HCEC 1CT (cell line): ENCODE measurements at places on chromosomes 13 and 19.

GRCh38 chr13:37326334-37326733 lies 220.9 kb upstream of the CSNK1A1L start:
- peak; percentile 26 for DNase-seq

DNA sequence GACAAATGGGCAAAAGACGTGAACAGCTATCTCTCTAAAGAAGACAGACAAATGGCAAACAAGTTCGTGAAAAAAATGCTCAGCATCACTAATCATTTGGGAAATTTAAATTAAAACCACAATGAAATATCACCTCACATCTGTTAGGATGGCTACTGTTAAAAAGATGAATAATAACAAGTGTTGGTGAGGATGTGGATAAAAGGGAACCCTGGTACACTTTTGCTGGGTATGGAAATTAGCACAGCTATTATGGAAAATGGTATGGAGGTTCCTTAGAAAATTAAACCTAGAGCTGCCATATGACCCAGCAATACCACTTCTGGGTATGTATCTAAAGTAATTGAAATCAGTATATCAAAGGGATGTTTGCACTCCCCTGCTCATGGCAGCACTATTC lies 7.1 kb downstream of the CABP5 start:
- no peak for DNase-seq

DNA sequence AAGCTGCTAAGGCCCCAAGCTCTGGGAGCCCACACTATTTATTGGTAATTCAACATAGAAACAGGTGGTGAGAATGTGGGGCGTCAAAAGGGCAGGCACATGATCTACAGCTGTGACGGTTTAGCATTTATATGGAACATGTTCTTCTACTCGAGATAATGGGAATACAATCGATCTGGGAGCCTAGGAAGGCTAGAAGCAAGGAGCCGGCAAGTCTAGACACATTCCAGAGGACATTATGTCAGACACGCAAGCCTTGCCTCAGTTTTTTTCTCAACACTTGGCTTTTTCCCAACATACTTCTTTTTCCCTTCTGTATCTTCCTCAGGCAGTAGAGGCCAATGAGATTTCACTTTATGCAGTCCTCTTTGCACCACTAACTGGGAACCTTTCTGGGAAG lies 315.7 kb upstream of the SLITRK5 start:
- DNase-seq, result no peak

DNA sequence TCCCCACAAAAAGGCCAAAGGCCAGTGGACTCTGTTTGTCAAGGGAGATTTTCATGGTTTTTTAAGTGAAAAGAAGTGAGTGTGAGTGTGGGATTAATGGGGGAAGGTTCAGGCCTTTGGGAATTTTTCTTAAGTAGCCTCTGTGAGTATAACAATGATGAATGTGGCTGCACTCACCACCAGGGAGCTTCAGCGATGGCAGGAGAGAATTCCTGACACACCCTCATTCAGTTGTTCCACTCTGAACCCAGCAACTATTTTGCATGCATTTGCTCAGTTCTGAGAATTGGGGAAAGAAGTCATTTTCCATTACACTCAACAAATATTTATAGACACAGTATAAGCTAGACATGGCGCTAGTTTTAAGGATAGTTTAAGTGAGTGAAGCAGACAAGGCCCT lies 117.9 kb downstream of the CCNA1 start:
- DNase-seq, result no peak

DNA sequence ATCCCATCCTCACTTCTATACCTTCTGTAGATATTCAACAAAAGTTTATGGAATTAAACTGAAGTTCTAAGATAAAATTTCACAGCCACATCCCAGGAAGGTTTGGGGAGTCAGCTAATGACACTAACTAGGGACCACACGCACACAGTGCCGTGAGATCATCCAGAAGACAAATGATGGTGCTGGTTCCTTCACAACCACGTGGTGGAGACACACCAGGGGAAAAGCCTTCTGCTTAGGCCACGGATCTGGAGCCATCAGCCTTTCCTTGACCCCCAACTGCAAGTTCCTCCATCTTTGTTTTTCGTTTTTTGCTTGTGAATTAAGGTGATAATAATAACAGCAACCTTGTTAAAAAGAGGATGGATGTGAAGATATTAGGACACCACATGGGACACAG lies 241.6 kb upstream of the MAB21L1 start:
- DNase-seq, result no peak

GRCh38 chr13:79803989-79804388 lies 323.0 kb downstream of the NDFIP2 start:
- DNase-seq, result no peak

DNA sequence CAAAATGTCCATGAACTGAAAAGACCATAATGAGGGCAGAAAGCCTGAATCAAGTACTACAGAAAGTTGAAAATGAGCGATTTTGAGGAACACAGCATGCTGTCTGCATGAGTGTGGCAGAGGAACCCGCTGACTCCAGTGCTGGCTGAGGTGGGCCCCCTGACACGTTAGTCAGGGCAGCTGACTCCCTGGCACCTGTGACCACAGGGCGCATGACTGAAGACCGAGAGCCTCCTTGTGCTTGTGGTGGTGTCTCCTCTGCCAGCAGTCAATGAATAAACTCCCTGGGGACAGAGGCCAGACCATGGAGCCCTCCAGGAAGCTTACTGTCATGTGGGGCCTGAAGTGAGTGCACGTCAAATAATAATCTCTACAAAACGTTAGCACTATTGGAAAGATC lies 38.4 kb upstream of the VSTM2B start:
- DNase-seq, result no peak

DNA sequence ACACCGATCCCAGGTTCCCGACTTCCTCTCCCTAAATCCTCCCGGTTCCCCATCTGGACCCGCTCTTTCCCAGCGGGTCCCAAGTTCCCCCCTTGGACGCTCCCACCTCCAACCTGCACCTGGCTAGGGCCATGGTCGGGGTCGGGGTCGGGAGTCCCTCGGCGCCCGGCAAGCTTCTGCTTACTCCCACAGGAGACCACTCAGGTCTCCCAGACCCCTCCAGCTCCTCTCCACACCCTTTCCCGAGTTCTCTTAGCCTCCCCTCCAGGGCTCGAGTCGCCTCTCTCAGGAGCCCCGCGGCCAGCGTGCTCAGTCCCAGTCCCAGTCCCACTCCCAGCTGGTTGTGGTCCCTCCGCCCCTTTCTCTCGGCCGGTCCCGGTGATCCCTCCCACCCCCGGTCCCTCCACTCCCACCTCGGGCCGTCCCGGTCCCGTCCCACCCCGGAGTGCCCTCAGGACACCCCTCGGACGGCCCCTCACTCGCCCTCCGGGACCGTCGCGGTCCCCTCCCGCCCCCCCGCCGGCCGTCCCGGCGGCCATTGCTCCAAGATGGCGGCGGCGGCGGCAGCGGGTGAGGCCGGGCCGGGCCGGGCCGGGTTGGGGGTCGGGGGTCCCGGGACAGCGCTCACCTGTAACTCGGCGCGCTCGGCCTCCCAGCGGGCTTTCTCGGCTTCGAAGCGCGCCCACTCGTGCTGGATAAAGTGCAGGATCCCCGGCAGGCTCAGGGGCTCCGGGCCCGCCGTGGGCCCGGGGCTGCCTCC lies at the start of gene FKRP:
TSS of gene FKRP (plus strand) at position 537 of the 760 bp plus-strand sequence. CDS start 9,394 bp downstream, outside the sequence.
- DNase-seq, result no peak

DNA sequence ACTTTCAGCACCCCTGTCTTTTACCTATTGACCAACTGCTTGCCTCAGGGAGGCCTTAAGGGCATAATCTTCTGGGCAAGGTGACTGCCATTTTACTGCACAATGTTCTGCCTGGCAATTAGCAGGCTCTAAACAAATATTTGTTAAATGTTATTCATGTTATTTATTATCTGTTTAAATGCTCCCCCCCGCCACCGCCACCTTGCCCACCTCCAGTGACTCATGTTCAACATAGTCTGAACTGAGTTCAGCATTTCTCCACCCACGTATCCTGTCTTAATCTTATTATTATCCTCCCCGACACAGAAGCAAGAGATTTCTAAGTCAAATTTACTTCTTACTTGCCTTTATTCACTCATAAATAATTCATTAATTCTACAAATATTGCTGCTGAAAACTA lies 144.8 kb downstream of the LIG4 start:
- DNase-seq, result no peak

- peak; percentile 57 for DNase-seq
Measured at GRCh38 chr13:97344265-97345175, 89.4 kb upstream of the RAP2A start.

DNA sequence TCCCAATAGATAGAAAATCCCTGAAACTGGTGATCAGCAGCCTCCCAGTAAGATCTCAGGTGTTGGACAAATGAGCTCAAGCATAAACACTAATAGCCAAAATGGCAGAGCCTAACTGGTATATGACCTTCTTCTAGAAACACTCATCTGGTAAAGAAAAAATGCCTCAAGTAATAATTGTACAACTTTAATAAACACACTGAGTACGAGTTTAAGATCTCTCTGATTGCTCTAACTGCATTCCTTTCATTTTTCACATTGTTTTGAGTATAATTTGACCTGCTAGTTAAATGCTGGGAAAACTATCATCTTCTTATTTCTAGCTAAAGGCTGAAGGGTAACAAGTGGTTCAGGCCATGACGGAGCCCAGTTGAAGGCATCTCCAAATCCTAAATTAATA lies 2009.5 kb upstream of the PCDH20 start:
- DNase-seq, result no peak

DNA sequence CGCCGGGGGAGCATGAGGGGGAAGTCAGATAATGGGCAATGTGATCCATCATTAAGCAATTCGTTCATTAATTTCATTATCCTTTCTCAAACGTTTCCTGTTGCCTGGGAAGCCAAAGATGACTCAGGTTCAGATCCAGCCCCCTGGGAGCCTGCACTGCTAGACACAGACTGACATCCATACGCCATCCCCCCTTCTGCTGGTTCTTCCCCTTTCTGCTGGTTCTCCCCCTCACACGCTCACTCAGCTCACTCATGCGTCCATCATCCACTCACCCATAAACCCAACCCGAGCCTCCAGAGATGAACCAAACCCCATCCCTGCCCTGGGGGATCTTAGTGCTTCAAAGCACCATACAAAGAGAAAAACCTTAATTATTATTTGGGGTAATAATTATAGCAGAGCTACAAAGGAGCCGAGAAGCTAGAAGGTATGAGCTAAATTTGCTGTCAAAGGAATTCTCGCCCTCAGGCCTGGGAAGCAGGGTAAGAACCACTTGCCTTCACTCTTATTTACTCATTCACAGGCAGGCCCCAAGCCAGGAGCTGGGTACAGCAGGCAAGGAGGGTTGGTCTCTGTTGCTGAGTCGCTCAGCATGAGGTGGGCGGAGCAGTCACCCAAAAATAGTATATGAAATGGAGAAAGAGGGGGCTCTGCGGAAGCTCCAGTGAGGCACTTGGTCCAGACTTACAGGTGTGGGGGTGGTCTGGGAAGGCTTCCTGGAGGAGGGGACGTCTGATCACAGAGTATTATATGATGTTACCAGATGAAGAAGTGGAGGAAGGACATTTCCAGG lies 7.0 kb upstream of the ZNF444 start:
- no peak for DNase-seq

DNA sequence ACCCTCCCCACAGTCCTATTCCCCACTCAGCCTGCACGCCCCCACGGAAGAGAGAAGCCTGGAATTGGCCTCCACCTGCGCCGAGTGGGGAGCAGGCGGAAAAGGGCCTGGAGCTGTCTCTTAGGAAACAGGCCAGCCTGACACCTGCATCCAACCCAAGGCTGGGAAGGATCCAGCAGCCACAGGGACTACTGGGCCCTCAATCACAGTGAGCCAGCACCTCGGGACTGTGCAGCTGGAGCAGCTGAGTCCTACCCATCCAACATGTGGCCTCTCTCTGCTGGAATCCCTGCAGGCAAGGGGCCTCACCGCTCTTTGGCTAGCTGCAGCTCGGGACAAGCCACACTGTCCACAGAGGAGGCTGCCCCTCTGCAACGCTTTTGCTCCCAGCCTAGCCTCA lies 8.3 kb upstream of the EPHX3 start:
- no peak for DNase-seq

DNA sequence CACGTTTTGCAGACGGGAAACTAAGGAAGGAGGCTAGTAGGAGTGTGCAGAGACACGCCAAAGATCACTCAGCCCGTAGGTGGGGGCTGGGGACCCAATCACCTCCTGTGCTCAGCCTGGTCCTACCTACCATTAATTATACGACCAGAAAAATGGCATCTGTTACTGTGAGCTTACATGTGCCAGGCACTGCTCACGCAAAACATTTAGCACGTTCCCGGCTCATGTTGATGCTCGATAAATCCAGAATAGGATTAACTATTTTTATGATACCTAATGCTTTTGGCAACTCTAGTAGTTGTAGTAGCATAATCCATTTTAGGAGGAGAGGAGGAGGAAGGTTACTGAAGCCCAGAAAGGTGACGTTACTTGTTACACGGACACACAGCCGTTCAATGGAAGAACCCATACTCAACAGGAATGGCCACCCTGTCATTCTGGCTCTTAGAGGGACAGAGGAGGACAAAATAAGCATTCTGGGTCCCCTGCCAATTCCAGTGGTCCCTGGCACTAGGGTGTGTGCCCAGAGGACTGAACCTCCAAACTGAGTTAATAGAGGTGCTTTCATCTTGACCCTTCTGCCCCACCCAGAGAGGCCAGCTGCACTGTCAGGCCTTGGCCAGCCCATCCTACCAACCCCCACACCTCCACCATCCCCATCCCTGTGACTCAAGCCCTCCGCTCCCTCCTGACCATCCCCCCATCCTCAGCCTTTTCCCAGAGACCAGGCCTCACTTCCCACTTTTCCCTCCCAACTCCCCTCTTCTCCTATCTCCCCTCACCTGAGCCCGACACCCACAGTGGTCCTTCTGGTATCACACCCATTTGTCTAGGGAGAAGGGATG lies 5.0 kb upstream of the EML2 start:
- no peak for DNase-seq

DNA sequence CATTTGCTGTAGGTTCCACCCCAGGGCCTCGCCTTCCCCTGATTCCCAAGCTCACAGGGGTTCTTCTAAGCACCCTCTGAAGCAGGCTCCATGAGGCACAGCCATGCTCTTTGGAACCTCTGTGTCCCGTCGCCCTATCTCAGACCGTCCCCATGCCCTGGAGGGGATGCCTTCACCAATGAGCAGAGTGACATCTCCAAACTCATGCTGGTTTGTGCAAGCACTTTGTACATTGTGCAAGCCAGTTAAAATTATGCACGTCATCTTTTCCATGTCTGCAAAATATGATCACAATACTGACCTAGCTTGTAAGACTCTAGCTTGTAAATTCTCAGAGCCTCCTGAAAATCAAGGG lies 46.5 kb upstream of the RAP2A start:
- DNase-seq, result no peak

DNA sequence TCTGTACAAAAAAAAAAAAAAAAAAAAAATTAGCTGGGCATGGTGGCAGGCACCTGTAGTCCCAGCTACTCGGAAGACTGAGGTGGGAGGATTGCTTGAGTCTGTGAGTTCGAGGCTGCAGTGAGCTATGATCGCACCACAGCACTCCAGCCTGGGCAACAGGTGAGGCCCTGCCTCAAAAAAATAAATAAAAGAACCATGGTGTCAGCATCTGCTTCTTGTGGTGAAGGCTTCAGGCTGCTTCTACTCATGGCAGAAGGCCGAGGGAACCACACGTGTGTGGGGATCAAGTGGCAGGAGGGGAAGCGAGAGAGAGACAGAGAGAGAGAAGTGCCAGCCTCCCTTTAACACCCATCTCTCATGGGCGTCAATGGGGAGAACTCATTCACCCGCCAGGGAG lies 13.5 kb downstream of the BCL3 start:
- no peak for DNase-seq

GRCh38 chr19:18044825-18045304 lies 36.9 kb downstream of the ARRDC2 start:
- peak; percentile 43 for DNase-seq

- no peak for DNase-seq
Measured at GRCh38 chr13:24292481-24292880, 16.9 kb upstream of the C1QTNF9 start.
